Natural killer cell (primary cell): ENCODE measurements at places on chromosomes 12 and 14. TPM values are rescaled to one million over a fixed set of nuclear protein-coding genes. Genes with fewer than 3 reads are reported as not detected.

Gene FCF1
- 40.4 TPM for total RNA-seq

Gene TAS2R42
- not detected for total RNA-seq

Gene PLEKHG7
- not detected for total RNA-seq

Gene ASB2
- 7.2 TPM for total RNA-seq

Gene PDE3A
- total RNA-seq, result 0.20 TPM

Gene SLC38A4
- not detected for total RNA-seq
